ENCODE measurements at places on chromosomes 11 and 22. TPM values are rescaled to one million over a fixed set of nuclear protein-coding genes. Genes with fewer than 3 reads are reported as not detected.

The OR10D3 gene
- not detected for total RNA-seq

The CPT1A gene
- 12.8 TPM for total RNA-seq

The GSTT2B gene
- not detected for total RNA-seq

The UBQLN3 gene
- total RNA-seq = not detected

The GAB2 gene
- 0.91 TPM for total RNA-seq

GRCh38 chr11:8032576-8033304 is 45.6 kb downstream of the EIF3F start:
- H3K4me1 ChIP-seq = peaks cover 3% of the 10 kb centered on the region
- peaks cover 33% of the 10 kb centered on the region for H3K27me3 ChIP-seq
- no peaks in the 10 kb centered on the region for H3K36me3 ChIP-seq
- no peak overlapping the region for H3K27ac ChIP-seq

- H3K27me3 ChIP-seq = peaks cover 6% of the 10 kb centered on the region
- no peak overlapping the region for H3K4me3 ChIP-seq
- no peak overlapping the region for H3K27ac ChIP-seq
- no peak for DNase-seq
- H3K4me1 ChIP-seq = no peaks in the 10 kb centered on the region
- no peaks in the 10 kb centered on the region for H3K36me3 ChIP-seq
Measured at GRCh38 chr11:120178561-120179056, 32.2 kb upstream of the OAF start.

DNA sequence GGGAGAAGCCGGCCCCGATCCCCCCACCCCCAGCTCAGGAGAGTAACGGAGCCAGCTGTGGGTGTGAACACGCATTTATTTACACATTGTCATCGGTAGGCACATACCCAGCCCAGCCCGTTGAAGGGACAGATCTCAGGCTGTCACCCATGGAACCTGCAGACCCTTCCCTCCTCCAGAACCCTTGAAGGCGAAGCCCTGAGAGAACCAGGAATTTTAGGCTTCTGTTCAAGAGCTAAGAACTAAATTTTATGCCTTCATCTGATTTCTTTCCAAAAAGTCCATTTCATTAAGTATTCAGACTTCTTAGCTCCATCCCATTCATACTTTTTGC is 379 bp upstream of the BRMS1 start:
- DNase-seq = no peak
- peaks cover 7% of the 10 kb centered on the region for H3K27me3 ChIP-seq
- peak overlapping the region; percentile 93 for H3K4me3 ChIP-seq
- H3K36me3 ChIP-seq = peaks cover 11% of the 10 kb centered on the region
- peaks cover 36% of the 10 kb centered on the region for H3K4me1 ChIP-seq
- peak overlapping the region; percentile 90 for H3K27ac ChIP-seq

DNA sequence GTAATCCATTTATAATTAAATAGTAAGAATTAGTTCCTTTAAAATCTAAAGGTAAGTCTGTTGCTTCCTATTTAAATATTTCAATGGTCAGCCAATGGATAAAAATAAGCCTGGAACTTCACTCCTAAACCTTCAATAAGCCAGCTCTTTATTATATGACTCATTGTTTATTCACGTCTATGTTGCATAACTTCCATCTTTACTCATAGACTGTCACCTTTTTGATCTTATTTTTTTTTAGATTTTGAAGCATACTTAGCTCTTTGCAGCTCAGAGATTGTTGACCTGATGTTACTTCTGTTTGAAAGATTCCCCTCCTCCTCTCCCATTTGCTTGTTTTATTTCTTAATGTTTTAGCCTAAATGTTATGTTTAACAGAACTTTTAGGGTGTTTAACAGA is 1571.2 kb upstream of the RAG2 start:
- H3K4me3 ChIP-seq = no peak overlapping the region
- no peak for DNase-seq
- H3K36me3 ChIP-seq = no peaks in the 10 kb centered on the region
- no peaks in the 10 kb centered on the region for H3K4me1 ChIP-seq

GRCh38 chr11:87299041-87299481 is 261.3 kb downstream of the TMEM135 start:
- no peak for DNase-seq
- H3K36me3 ChIP-seq = peaks cover 10% of the 10 kb centered on the region
- no peaks in the 10 kb centered on the region for H3K27me3 ChIP-seq
- H3K4me3 ChIP-seq = no peak overlapping the region
- H3K4me1 ChIP-seq = peaks cover 2% of the 10 kb centered on the region

DNA sequence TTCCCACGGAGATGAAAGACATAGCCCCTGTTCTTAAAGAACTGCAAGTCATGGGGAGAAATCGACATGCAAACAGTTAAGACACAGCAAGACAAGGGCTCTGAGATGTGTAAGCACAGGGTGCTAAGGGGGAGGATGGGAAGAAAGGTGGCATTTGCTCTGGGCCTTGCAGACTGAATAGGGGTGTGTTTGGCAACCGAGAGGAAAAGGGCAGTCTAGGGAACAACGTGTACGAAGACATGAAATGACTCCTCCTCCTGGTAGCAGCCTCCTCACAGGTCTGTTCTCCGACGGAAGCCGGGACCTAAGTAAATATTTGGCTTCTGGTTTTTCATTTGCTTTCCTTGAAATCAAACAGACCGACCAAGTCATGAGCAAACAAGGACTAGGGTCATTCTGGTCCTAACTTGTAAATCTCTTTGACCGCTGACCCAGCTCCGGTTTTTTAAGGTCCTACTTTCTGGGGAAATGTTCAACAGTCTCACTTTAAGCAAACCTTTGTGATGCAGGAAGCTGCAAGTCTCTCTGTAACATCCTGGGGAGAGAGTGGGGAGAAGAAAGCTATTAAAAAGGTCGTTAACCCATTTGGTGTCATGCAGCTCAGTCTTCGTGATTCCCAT is 19.7 kb downstream of the NNMT start:
- peaks cover 17% of the 10 kb centered on the region for H3K4me1 ChIP-seq
- H3K36me3 ChIP-seq = no peaks in the 10 kb centered on the region
- H3K27me3 ChIP-seq = peaks cover 19% of the 10 kb centered on the region
- H3K27ac ChIP-seq = peak overlapping the region; percentile 69

DNA sequence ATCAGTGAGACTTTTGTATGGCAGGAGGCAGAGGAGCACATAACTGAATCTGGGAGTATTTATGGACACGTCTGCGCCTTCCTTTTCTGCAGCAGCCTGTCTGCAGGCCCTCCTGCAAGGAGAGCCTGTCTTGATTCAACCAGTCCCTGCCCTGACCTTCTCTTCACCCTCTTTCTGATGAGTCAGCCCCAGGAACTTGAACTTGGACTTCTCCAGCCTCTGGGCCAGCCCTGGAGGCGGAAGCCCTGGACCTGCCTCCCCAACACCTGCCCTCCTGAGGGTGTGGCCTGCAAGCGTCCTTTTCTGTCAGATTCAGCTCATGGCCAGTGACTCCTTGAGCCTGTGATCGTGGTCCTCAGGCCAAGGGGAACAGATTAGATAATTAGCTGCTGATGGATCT is 20.0 kb downstream of the DAGLA start:
- H3K27ac ChIP-seq = no peak overlapping the region
- DNase-seq = no peak
- no peak overlapping the region for H3K4me3 ChIP-seq
- no peaks in the 10 kb centered on the region for H3K36me3 ChIP-seq
- H3K27me3 ChIP-seq = no peaks in the 10 kb centered on the region

DNA sequence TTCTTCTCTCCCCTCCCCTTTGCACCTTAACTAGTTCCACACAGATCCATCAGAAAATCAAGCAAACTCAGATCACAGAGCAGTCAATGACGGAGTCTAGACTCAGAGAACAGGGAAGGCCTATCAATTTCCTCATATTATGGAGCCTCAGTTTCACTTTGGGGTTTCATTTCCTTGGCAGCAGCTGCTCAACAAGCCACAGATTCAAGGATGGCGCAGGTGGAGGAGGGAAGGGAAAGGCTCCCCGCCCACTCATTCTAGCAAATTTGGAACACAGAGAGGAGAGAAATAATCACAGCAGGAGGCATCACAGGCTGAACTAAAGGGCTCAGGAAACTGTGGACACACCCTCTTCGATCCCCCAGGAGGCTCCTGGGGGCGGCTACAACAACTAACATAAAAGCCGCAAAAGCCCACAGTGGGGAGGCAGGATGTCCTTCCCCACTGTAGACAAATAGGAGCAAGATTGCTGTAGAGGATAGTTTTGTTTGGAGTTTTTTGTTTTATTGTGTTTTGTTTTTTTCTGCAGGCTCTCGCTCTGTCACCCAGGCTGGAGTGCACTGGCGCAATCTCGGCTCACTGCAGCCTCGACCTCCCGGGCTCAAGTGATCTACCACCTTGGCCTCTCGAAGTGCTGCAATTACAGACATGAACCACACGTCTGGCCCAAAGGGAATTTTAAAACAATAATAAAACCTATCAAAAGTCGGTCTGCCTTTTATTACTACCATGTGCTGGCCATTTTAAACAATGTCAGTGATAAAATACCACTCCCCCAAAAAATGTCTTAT is 3.4 kb downstream of the PLAAT3 start:
- no peak overlapping the region for H3K4me3 ChIP-seq
- no peaks in the 10 kb centered on the region for H3K27me3 ChIP-seq
- H3K36me3 ChIP-seq = no peaks in the 10 kb centered on the region
- DNase-seq = no peak
- H3K27ac ChIP-seq = no peak overlapping the region
- H3K4me1 ChIP-seq = peaks cover 27% of the 10 kb centered on the region

GRCh38 chr22:19546680-19547079 is 22.5 kb upstream of the CLDN5 start:
- DNase-seq = no peak
- H3K4me1 ChIP-seq = no peaks in the 10 kb centered on the region
- no peak overlapping the region for H3K4me3 ChIP-seq
- no peak overlapping the region for H3K27ac ChIP-seq
- no peaks in the 10 kb centered on the region for H3K36me3 ChIP-seq

DNA sequence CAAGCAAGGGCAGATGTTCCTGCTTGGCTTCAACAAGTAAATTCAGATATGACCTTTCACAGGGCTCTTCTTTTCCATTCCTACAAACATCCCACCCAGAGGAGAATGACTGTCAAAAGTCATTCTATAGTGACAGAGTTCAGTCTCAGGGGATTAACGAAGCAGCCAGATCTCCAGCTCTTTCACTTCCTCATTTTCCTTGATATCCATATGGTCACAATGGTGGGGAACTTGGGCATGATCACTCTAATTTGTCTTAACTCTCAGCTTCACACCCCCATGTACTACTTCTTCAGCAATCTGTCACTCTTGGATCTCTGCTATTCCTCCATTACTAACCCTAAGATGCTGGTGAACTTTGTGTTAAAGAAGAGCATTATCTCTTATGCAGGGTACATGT is 15.0 kb upstream of the OR8B8 start:
- H3K27me3 ChIP-seq = peaks cover 10% of the 10 kb centered on the region
- no peaks in the 10 kb centered on the region for H3K36me3 ChIP-seq
- DNase-seq = no peak
- H3K27ac ChIP-seq = no peak overlapping the region
- no peak overlapping the region for H3K4me3 ChIP-seq
- H3K4me1 ChIP-seq = no peaks in the 10 kb centered on the region

- H3K27me3 ChIP-seq = no peaks in the 10 kb centered on the region
- no peaks in the 10 kb centered on the region for H3K4me1 ChIP-seq
- H3K27ac ChIP-seq = no peak overlapping the region
- H3K36me3 ChIP-seq = no peaks in the 10 kb centered on the region
- H3K4me3 ChIP-seq = no peak overlapping the region
- no peak for DNase-seq
Measured at GRCh38 chr11:73227571-73228211, 9.6 kb downstream of the P2RY2 start.

DNA sequence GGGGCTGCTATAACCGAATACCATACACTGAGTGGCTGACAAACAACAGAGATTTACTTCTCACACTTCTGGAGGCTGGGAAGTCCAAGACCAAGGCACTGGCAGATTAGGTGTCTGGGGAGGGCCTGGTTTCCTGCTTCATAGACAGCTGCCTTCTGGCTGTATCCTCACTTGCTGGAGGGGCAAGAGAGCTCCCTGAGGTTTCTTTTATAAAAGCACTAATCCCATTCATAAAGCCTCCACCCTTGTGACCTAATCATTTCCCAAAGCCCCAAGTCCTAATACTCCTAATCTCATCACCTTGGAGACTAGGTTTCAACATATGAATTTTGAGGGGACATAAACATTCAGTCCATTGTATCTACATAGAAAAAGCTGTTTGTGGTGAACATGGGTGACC is 131.8 kb downstream of the KIRREL3 start:
- DNase-seq = no peak
- H3K4me1 ChIP-seq = no peaks in the 10 kb centered on the region
- no peak overlapping the region for H3K27ac ChIP-seq

Measured in activated naive CD8-positive, alpha-beta T cell treated with anti-CD3 and anti-CD28 coated beads for 36 hours (primary cell).